ENCODE measurements at places on chromosomes 5 and 9. TPM values are rescaled to one million over a fixed set of nuclear protein-coding genes. Genes with fewer than 3 reads are reported as not detected.

DNA sequence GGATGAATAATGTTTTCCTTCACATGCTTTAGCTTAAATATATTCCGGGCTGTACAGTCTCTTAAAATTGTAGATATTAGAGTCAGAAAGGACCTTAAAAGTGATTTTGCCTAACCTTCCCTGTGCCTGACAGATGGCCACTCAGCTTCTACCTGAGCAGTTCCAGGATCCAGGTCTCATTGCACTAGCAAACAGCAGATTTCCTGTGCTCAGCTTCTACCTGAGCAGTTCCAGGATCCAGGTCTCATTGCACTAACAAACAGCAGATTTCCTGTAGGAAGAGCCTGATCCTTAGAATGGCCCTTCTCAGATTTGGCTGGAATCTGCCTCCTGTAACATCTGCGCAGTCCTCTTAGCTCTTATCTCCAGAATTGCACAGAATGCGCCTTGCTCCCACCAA is 219.8 kb downstream of the AOPEP start:
- no peak overlapping the region for H3K4me3 ChIP-seq
- H3K27ac ChIP-seq: no peak overlapping the region
- DNase-seq: no peak
- no peaks in the 10 kb centered on the region for H3K27me3 ChIP-seq
- no peaks in the 10 kb centered on the region for H3K36me3 ChIP-seq

- DNase-seq: no peak
- no peaks in the 10 kb centered on the region for H3K4me1 ChIP-seq
- no peak overlapping the region for H3K27ac ChIP-seq
- no peak overlapping the region for H3K4me3 ChIP-seq
- no peaks in the 10 kb centered on the region for H3K36me3 ChIP-seq
These were observed 72.0 kb upstream of the CTSL start for GRCh38 chr9:87653941-87654340.

DNA sequence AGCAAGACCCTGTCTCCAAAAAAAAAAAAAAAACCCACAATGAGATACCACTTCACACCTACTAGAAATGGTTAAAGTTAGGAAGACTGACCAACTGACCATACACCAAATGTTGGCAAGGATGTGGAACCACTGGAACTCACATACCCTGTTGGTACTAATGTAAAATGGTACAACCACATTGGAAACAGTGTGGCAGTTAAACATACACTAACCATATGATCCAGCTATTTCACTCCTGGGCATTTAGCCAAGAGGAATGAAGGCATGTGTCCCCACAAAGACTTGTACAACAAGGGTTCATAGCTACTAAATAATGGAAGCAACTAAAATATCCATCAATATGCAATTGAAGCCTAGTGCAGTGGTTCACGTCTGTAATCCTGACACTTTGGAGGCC is 21.3 kb downstream of the NAIF1 start:
- no peaks in the 10 kb centered on the region for H3K27me3 ChIP-seq
- no peaks in the 10 kb centered on the region for H3K4me1 ChIP-seq
- no peak for DNase-seq

Gene MRPL36
- total RNA-seq: 17.1 TPM

GRCh38 chr9:20601292-20601691 is 21.0 kb downstream of the MLLT3 start:
- no peaks in the 10 kb centered on the region for H3K36me3 ChIP-seq
- no peaks in the 10 kb centered on the region for H3K4me1 ChIP-seq

GRCh38 chr9:4837261-4838188 is 44.8 kb downstream of the RCL1 start:
- peaks cover 17% of the 10 kb centered on the region for H3K36me3 ChIP-seq
- H3K27me3 ChIP-seq: no peaks in the 10 kb centered on the region
- H3K4me1 ChIP-seq: no peaks in the 10 kb centered on the region

Gene ARHGEF28
- 5.8 TPM for total RNA-seq

GRCh38 chr9:88973281-88974045 is 17.8 kb upstream of the S1PR3 start:
- no peak for DNase-seq
- H3K4me3 ChIP-seq: no peak overlapping the region
- H3K36me3 ChIP-seq: no peaks in the 10 kb centered on the region
- no peak overlapping the region for H3K27ac ChIP-seq
- no peaks in the 10 kb centered on the region for H3K27me3 ChIP-seq

- no peaks in the 10 kb centered on the region for H3K36me3 ChIP-seq
- no peak for DNase-seq
- H3K27ac ChIP-seq: no peak overlapping the region
- no peaks in the 10 kb centered on the region for H3K4me1 ChIP-seq
- no peaks in the 10 kb centered on the region for H3K27me3 ChIP-seq
These were observed 231.4 kb downstream of the MARCHF11 start for GRCh38 chr5:15948190-15948589.

DNA sequence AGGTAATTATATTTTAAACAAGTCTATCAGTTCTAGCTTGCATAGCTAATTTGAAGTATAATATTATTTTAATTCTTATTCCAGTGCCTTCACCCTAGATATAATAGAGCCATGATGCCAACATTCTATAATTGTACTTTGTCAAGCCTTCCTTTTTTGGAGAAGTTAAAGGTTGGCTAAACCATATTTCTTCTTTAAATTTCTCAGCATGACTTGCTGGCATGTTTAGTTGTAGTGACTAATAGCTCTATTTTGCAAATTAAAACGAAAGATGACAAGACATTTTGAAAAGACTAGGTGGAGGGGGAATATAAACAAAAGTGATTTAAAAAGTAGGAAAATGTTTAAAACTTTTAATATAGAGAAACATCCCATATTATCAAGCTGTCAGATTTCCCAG is 400.7 kb downstream of the PSAT1 start:
- H3K4me1 ChIP-seq: no peaks in the 10 kb centered on the region
- no peaks in the 10 kb centered on the region for H3K27me3 ChIP-seq
- no peaks in the 10 kb centered on the region for H3K36me3 ChIP-seq

- peak overlapping the region; percentile 72 for H3K27ac ChIP-seq
- DNase-seq: peak; percentile 33
- no peaks in the 10 kb centered on the region for H3K27me3 ChIP-seq
- peak overlapping the region; percentile 86 for H3K4me3 ChIP-seq
These were observed 579 bp downstream of the SLC12A7 start for GRCh38 chr5:1111241-1111726.

- no peaks in the 10 kb centered on the region for H3K27me3 ChIP-seq
- H3K4me1 ChIP-seq: no peaks in the 10 kb centered on the region
- peak; percentile 4 for DNase-seq
- H3K4me3 ChIP-seq: no peak overlapping the region
- no peaks in the 10 kb centered on the region for H3K36me3 ChIP-seq
- no peak overlapping the region for H3K27ac ChIP-seq
These were observed 90.8 kb downstream of the HACD4 start for GRCh38 chr9:20940447-20941173.

Gene TMED9
- 91.2 TPM for total RNA-seq

DNA sequence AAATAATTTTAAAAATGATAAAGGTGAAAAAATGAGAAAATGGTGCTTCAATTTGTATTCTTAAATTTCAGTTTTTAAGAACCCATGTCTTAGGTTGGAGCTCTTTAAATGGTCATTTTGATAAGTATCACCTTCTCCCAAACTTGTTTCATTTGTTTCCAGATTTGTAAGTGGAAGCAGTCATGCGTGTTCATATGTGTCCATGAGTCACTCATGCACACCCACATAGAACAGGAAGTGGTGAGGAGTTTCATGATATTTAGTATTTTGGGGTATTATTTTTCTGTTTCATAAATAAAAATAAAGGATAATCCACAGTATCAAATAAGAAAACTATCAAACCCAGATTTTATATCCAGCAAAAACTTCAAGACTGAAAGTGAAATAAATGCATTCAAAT is 570.4 kb upstream of the ST8SIA4 start:
- H3K27me3 ChIP-seq: no peaks in the 10 kb centered on the region
- no peak overlapping the region for H3K4me3 ChIP-seq
- no peaks in the 10 kb centered on the region for H3K36me3 ChIP-seq
- no peaks in the 10 kb centered on the region for H3K4me1 ChIP-seq
- no peak overlapping the region for H3K27ac ChIP-seq

Gene TMC1
- total RNA-seq: not detected

DNA sequence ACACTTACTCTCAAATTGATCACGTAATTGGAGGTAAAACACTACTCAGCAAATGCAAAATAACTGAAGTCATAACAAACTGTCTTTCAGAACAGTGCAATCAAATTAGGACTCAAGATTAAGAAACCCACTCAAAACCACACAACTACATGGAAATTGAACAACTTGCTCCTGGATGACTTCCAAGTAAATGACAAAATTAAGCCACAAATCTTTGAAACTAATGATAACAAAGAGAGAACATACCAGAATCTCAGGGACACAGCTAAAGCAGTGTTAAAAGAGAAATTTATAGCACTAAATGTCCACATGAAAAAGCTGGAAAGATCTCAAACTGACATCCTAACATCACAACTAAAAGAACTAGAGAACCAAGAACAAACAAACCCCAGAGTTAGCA is 540.5 kb upstream of the CDH18 start:
- H3K4me3 ChIP-seq: no peak overlapping the region
- DNase-seq: no peak
- no peak overlapping the region for H3K27ac ChIP-seq
- no peaks in the 10 kb centered on the region for H3K4me1 ChIP-seq
- no peaks in the 10 kb centered on the region for H3K36me3 ChIP-seq

DNA sequence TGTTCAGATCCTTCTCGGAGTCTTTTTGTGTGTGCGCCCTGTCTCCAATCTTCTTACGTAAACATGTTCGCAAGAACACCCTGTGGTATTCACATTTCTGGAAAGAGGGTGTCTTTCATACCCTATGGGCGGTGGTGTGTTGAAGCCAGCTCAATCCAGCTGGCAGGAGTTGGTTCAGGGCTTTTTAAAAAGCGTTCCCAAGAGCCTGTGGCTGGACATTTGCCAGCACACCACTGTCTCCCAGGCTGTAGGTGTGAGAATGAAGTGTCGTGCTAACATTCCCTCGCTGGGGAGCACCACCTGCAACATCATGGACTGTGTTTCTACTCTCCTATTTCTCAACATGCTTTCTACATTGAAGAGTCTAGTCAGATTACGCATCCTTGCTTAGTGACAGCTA is 51.7 kb downstream of the S1PR3 start:
- H3K4me1 ChIP-seq: no peaks in the 10 kb centered on the region
- H3K4me3 ChIP-seq: no peak overlapping the region
- no peak overlapping the region for H3K27ac ChIP-seq

- H3K4me1 ChIP-seq: no peaks in the 10 kb centered on the region
- no peaks in the 10 kb centered on the region for H3K27me3 ChIP-seq
- DNase-seq: no peak
- H3K36me3 ChIP-seq: no peaks in the 10 kb centered on the region
- H3K27ac ChIP-seq: no peak overlapping the region
These were observed 762.1 kb upstream of the TYRP1 start for GRCh38 chr9:11931109-11931508.

Gene IARS1
- total RNA-seq: 50.8 TPM

DNA sequence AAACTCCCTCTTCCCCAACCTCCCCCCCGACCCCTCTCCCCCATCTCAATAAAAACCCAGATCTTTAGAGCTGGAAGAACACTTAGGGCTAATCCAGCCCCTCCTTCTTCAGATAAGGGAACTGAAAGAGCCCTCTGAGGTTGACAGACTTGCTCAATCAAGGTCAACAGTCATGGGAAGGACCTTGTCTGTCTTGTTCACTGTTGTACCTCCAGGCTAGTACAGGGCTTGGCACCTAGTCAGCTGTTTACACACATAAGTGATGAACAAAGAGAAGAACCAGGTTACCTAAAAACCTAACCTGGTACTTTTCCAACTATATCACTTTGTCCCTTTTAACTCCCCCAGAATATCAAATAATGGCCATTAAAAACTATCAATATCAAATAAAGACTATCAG is 2.4 kb downstream of the TTC39B start:
- H3K4me1 ChIP-seq: peaks cover 30% of the 10 kb centered on the region
- DNase-seq: no peak
- no peak overlapping the region for H3K4me3 ChIP-seq
- no peaks in the 10 kb centered on the region for H3K27me3 ChIP-seq
- H3K27ac ChIP-seq: no peak overlapping the region
- no peaks in the 10 kb centered on the region for H3K36me3 ChIP-seq

- no peaks in the 10 kb centered on the region for H3K27me3 ChIP-seq
- DNase-seq: no peak
- no peaks in the 10 kb centered on the region for H3K4me1 ChIP-seq
- no peak within 1 kb of the TSS for H3K27ac ChIP-seq
- no peaks in the 10 kb centered on the region for H3K36me3 ChIP-seq
These were observed at the start of gene ZNF474 for GRCh38 chr5:122129306-122129705. Gene ZNF474 (plus strand): TSS chr5:122129546. CDS start chr5:122151991, 22,445 bp downstream.

- no peak overlapping the region for H3K4me3 ChIP-seq
- no peaks in the 10 kb centered on the region for H3K27me3 ChIP-seq
- no peak for DNase-seq
- no peak overlapping the region for H3K27ac ChIP-seq
These were observed 11.6 kb downstream of the EGR1 start for GRCh38 chr5:138476918-138477317.

GRCh38 chr5:168002116-168002515 is 289.3 kb upstream of the WWC1 start:
- no peak overlapping the region for H3K27ac ChIP-seq
- DNase-seq: no peak
- H3K4me3 ChIP-seq: no peak overlapping the region
- H3K27me3 ChIP-seq: no peaks in the 10 kb centered on the region
- no peaks in the 10 kb centered on the region for H3K36me3 ChIP-seq

Gene SLC34A1
- 0.50 TPM for total RNA-seq

Gene BAAT
- not detected for total RNA-seq

Gene STING1
- 95.5 TPM for total RNA-seq

DNA sequence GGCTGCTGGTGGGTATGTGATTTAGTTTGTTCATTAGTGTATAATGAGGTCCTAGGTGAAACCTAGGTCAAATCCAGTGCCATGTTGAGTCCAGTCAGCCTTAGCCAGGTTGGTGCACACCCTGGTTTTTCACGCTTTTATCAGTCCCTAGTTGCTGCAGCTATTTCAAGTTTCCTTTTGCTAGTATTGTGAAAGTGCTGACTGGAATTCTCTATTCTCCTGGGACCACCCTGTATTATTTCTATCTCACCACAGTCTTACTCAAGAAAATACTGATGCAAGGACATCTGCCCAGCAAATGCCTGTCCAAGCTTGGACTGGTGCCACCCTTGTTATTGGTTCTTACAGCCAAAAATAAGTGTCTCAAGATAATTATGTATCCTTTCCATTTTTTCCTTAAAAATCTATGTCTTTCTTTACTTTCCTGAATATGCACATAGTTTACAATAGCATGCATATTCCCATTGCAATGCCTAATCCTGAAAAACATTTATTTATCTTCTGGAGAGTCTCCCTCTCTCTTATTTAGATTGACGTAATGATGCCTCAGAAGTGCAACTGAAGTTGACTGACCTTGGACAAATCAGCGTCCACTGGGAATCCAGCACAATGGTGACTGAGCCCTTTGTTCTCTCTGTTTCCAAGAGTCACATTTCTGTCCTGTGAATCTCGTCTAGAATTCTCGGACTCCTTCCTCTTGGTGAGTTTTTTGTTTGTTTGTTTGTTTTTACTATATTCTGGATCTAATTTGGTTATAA is 1075.0 kb downstream of the CDH9 start:
- H3K27me3 ChIP-seq: no peaks in the 10 kb centered on the region
- no peak for DNase-seq
- H3K4me1 ChIP-seq: no peaks in the 10 kb centered on the region

DNA sequence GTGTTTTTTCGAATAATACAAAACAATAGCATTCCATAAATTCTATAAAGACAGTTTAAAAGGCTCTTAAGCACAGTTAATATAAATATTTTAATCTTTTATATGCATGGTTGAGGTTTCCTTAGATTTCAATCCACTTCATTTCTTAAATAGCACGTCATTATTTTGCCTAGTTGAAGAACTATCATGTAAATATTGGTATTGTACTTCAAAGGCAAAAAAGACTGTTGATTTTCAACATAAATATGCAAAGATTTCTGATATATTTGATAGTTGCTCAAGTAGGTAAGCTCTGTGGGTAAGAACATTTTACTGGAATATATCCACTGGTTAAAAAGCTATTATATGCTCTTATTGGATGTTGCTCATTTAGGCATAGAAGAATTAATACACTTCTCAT is 458.6 kb downstream of the NR2F1-AS1 start:
- H3K4me1 ChIP-seq: no peaks in the 10 kb centered on the region
- no peaks in the 10 kb centered on the region for H3K27me3 ChIP-seq
- no peak for DNase-seq
- H3K36me3 ChIP-seq: no peaks in the 10 kb centered on the region
